ENCODE measurements at places on chromosomes 5 and 9.

DNA sequence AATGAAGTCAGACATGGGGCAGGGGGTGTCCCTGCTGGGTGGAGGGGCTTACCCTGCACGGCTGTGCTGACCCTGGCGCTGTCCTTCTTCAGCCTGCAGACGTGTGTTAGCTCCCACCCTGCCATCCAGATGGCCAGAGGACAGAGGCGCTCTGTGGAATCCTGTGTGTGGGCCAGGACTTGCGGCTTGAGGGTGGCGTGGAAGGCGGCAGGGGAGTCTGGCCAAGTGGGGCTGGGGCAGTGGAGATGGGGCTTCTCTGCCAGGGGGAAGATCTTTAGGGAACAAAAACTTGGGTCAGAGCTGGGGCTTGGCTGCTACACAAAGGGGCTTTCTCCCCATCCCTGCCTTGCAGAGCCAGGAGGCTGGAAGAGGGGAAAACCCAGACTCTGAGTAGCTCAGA, 46.5 kb upstream of the SYNPO start:
- no peak for DNase-seq

- no peak for DNase-seq
These were observed 43.5 kb downstream of the PKD2L2 start for GRCh38 chr5:137932800-137933199.

DNA sequence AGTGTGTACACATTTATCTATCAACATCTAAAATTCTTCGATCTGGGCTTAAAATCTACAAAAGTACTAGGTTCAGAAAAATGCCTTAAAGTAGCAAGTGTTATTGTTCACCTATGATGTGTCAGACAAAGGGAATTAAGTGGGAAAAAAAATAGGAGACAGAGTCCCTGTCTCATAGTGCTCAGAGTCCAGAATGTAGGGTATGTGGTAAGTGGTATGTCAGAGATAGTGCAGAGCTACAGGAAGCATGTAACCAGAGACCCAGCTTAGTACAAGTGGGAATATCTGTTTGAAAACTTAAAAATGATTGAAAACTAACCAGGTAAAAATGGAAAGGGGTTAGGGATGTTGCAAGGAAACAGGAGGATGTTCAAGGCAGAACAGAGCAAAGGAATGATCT, 482.8 kb downstream of the ELAVL2 start:
- no peak for DNase-seq

DNA sequence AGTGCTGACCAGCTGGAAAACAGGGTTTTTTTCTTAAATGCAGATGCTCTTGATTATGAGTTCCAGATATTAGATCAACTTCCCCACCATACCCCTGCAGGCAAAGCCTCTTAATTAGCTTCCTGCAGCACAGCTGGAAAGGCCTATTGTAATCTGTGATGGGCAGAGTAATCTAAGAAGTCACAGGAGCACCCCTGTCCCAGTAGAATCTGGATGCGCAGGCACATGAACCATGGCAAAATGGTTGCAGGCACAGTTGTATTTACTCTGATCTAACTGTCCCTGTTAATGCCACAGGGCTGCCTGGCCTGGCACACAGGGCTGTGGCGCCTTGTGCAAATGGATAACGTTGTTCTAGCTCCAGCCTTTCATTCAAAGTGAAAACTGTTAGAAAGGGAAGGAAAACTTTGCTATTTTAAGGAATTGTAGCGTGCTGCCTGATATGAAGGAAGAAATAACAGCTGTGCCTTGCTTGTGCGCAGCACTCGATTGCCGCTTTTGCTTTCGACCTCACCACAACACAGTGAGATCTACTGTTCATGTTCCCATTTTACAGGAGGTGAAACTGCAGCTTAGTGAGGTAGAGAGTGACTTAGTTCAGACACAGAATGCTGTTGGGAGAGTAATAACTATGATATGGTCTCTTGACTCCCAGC, 2.3 kb downstream of the TGFBI start:
- no peak for DNase-seq
